ENCODE measurements at places on chromosomes 3 and 15.

DNA sequence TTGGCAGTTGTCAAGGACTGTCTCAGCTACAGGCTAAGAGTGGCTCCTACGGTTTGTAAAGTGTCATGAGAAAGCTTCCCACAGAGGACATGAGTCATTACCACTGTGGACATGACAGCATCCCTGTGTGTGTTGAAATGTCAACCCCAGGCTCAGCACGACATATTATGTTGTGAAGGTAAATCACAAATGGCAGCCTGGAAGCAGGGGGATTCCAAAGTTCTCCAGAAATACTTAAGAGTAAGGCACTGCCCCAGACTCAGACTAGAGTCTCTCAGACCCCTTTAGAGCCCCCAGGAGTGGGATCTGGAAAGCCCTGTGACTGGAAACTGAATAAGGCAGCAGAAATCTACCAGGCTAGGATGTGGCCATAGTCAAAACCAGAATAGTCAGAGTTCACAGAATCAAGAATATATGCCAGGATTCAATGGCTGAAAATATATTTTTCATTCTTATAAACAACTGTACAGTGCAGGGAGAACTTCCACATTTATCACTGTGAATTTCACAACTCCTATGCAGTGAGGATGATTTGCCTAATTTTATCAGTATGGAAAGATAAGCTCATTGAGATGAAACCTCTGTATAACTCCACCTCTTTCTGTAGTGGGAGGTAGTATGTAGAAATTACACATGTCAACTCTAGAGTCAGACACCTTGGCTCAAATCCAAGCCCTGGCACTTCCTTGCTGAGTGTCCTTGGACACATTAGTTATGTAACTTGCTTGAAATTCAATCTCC, 237.1 kb upstream of the CFAP20DC start:
- no peak for DNase-seq

GRCh38 chr15:99682455-99682854, 50.8 kb downstream of the LYSMD4 start:
- no peak for DNase-seq

GRCh38 chr15:47184003-47184907, 533.0 kb upstream of the SEMA6D start:
- DNase-seq = no peak

- DNase-seq = no peak
Measured at GRCh38 chr3:175434561-175434960, 575.4 kb downstream of the NAALADL2 start.

- DNase-seq = no peak
Measured at GRCh38 chr15:63226155-63226883, 36.9 kb downstream of the RAB8B start.

- no peak for DNase-seq
Measured at GRCh38 chr15:29468899-29469298, 199.3 kb upstream of the NSMCE3 start.

GRCh38 chr3:13207578-13207922, 134.3 kb upstream of the IQSEC1 start:
- DNase-seq = no peak

DNA sequence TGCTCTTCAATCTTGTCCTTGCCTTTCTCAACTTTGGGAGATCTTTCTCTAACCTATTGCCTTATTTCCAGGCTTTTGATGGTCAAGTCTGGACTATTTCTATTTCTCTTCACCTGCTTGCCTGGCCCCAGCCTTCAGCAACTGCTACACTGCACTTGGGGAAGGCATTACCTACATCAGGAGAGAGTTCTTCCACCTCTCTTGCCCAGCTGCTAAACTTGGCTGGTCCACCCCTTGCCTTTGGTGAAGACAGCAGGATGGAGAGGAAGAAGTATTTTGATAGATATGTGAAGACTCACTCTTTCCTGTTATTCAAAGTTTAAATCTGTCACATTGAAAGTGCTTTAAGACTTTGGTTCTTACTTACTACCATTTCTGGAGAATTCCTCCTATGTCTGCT, 574.8 kb downstream of the ZPLD1 start:
- no peak for DNase-seq

GRCh38 chr15:29821416-29822099, 710 bp downstream of the TJP1 start:
- no peak for DNase-seq

Data from activated CD8-positive, alpha-beta memory T cell treated with anti-CD3 and anti-CD28 coated beads for 4 hours (primary cell).